Stimulated activated CD4-positive, alpha-beta T cell treated with anti-CD3 and anti-CD28 coated beads, Interleukin-4, amount 100 ng/mL, for 1 hour (primary cell): ENCODE measurements at places on chromosomes 3 and 15.

- DNase-seq: no peak
Observed at GRCh38 chr3:185685231-185686035, 99.3 kb downstream of the SENP2 start.

DNA sequence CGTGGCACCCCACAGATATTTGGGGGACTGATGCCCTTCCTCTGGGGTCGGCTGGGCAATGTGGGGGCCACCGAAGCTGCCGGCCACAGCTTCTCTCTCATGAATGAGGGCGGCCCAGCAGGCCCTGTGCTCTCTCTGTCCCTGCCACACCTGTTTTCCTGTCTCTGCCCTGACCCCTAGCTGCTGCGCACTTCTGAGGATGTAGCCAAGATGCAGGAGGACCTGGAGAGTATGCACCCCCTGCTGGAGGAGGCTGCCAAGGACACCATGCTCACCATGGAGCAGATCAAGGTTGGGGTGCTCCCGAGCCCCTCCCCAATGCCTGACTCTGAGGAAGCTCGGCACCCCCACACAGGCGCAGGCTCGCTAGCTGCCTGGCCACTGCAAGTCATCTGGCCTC, 59.7 kb downstream of the SEMA3G start:
- DNase-seq: no peak

GRCh38 chr3:41216993-41217392, 17.7 kb downstream of the CTNNB1 start:
- no peak for DNase-seq

DNA sequence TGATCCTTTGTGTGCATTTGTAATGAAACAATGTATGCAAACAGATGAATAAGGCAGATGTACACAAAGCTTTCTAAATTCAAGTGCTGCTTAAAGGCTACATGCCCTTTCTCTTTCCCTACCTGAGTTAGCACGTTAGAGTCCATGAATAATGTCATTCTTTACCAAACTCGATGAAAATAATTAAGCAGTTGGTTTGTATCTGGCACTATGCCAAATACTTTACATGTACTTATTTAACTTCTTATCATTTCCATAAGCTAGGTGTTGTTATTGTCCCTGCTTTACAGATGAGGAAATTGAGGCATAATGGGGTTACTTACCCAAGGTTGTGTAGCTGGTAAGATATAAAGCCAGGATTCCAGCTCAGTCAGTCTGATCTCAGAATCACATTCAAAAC, 2.4 kb downstream of the GPR171 start:
- no peak for DNase-seq

DNA sequence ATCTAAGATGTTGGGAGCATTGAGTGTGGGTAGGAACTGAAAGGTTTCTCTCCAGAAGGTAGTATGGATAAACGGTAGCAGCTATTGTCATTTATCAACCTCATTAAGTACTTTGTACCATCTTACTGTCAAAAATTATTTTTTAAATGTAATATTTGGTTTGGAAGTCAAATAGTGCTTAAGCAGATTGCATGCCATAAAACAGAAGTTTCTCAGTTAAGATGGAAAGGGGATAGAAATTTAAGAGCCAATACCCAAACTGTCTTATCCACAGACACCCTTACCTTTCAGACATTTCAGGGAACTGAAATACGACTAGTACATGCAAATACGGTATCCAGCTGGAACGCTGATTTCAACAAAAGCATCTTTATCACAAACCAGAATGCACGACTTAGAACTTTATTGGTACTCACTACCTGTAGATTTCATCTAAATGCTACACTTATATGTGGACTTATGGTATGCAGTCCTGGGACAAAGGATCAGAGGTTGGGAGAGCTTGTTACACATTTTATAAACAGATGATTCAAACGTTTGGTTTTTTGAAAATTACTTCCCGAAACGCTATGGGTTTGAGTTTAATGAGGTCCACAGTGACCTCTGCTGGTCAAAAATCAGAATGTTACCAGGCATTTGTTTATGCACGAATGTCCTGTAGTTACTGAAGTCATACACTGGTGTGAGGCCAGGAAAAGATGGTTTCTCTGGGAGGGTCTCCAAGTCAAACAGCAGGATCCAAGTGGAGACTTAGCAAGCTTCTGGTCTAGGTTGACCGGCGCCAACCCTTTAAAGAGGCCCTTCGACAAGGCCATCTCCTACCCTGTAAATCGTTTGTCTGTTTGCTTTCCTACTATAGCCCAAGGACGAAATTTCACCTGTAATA, 45.7 kb upstream of the DUT start:
- no peak for DNase-seq

- DNase-seq: no peak
Observed at GRCh38 chr3:64196236-64196929, 28.9 kb downstream of the PRICKLE2 start.

- no peak for DNase-seq
Observed at GRCh38 chr15:40338921-40339620, 1.7 kb downstream of the CCDC9B start.
